ENCODE measurements at places on chromosomes 1 and 21. TPM values are rescaled to one million over a fixed set of nuclear protein-coding genes. Genes with fewer than 3 reads are reported as not detected.

KCNT2 gene
- not detected for total RNA-seq

APCS gene
- total RNA-seq, result not detected

KRTAP19-1 gene
- not detected for total RNA-seq

NIBAN1 gene
- 28.2 TPM for total RNA-seq

OR14I1 gene
- not detected for total RNA-seq

FNDC7 gene
- 0.03 TPM for total RNA-seq

ATP1B1 gene
- 35.8 TPM for total RNA-seq

S100PBP gene
- total RNA-seq, result 28.6 TPM

SOX13 gene
- total RNA-seq, result 9.5 TPM

ARTN gene
- total RNA-seq, result 138 TPM

CNN3 gene
- 177 TPM for total RNA-seq

AQP10 gene
- 0.18 TPM for total RNA-seq

ZNHIT6 gene
- 18.2 TPM for total RNA-seq

SH2D2A gene
- 12.1 TPM for total RNA-seq

CLDN8 gene
- total RNA-seq, result not detected

C1QB gene
- not detected for total RNA-seq

FLG2 gene
- 0.04 TPM for total RNA-seq

OR2W3 gene
- not detected for total RNA-seq

HAO2 gene
- total RNA-seq, result not detected

IL6R gene
- total RNA-seq, result 17.5 TPM

TGFB2 gene
- 6.6 TPM for total RNA-seq

KIAA0040 gene
- total RNA-seq, result 80.8 TPM

CFAP74 gene
- total RNA-seq, result 0.07 TPM

ADAMTS4 gene
- 1.3 TPM for total RNA-seq

BRINP3 gene
- total RNA-seq, result not detected

MUL1 gene
- total RNA-seq, result 31.3 TPM

AKR7A3 gene
- 0.18 TPM for total RNA-seq

CR2 gene
- not detected for total RNA-seq

LCE2B gene
- 0.58 TPM for total RNA-seq

UMODL1 gene
- total RNA-seq, result not detected

HEYL gene
- 0.03 TPM for total RNA-seq

RIMS3 gene
- total RNA-seq, result 1.4 TPM

ITPKB gene
- 11.7 TPM for total RNA-seq

GPR137B gene
- total RNA-seq, result 9.4 TPM

SMG5 gene
- 60.9 TPM for total RNA-seq

RGSL1 gene
- not detected for total RNA-seq

LRRC8C gene
- 23.2 TPM for total RNA-seq

LINGO4 gene
- total RNA-seq, result not detected

WARS2 gene
- total RNA-seq, result 9.9 TPM

IL12RB2 gene
- 2.1 TPM for total RNA-seq

REG4 gene
- not detected for total RNA-seq

MX2 gene
- 43.2 TPM for total RNA-seq

CLCA1 gene
- total RNA-seq, result not detected

PRRC2C gene
- 122 TPM for total RNA-seq

RGS8 gene
- not detected for total RNA-seq

CNIH3 gene
- total RNA-seq, result 0.65 TPM

CHIA gene
- not detected for total RNA-seq

SLAMF6 gene
- total RNA-seq, result not detected

GJB5 gene
- 119 TPM for total RNA-seq

TTC22 gene
- 4.6 TPM for total RNA-seq

SPRR2B gene
- not detected for total RNA-seq

APP gene
- total RNA-seq, result 472 TPM

SPRR1B gene
- total RNA-seq, result 36.3 TPM

FAM110D gene
- total RNA-seq, result not detected

LRRN2 gene
- total RNA-seq, result not detected

CFHR4 gene
- total RNA-seq, result not detected

LCE3E gene
- total RNA-seq, result 2.0 TPM

RTCA gene
- 36.3 TPM for total RNA-seq

All from foreskin keratinocyte (primary cell).